HAP-1 (cell line): ENCODE measurements at places on chromosomes 16 and 17.

- no peak for DNase-seq
Observed at GRCh38 chr17:76365256-76365903, 11.7 kb upstream of the PRPSAP1 start.

DNA sequence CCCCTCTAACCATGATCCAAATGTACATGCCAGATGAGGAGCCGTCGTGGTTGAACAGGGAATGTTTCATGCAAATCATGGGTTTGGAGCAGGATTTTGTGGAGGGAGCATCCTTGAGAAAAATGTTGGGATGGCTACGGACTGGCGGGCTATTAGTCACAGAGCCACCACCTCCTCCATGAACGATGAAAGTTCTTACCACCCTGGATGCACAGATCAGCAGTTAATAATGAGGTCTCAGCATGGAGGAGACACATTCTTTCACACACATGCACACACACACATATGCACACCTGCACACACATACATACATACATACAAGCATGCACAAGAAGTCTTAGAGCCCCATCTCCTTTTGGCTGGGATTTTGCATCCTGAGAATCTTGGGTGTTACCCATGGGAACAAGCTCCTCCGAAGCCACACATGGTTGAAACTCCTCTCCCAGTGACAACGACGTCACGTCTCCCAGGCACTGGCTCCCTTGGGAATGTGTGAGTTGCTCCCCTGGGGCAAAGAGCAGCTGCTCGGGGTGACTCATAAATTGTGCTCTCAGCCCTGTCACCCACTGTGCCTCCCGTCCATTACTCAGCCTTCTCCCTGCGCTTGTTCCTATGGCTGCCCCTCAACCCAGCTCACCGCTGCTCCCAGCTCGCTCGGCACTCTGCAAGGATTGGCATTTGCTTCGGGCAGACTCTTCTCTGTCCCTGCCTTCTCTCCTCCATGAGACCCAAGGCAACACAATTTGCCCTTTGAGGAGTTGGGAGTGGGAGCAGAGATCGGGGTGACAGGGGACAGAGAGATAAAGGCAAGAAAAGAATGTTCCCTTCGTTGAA, 344.6 kb downstream of the SOX9 start:
- DNase-seq: no peak

GRCh38 chr17:75338335-75338734, 49.1 kb upstream of the SLC25A19 start:
- DNase-seq: no peak

GRCh38 chr17:69503711-69504110, 89.2 kb downstream of the MAP2K6 start:
- DNase-seq: no peak

DNA sequence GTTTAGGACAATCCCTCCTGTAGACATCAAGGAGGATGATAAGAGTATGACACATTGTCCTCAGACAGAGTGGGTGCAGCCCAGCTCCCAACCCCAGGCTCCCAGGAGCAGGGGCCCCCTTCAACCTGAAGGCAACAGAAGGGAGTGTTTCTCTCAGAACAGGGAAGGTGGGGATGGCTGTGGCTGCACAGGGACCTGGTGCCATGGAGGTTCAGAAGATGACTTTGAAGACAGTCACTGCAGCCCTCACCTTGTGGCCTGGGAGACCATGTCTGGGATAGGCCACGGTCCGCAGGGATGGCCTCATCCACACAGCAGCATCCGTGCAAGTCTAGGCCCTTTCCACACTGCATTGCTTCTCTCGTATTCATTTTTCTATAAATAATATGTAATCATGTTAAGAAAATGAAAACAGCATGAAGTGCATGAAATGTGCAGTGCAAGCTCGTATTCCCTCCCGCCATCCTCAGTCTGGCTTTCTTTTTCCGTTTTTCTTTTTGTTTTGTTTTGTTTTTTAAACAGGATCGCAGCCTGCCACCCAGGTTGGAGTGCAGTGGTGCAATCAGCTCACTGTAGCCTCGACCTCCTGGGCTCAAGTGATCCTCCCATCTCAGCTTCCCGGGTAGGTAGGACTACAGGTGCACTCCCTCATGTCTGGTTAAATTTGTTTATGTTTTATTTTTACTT, 71.1 kb downstream of the METRNL start:
- no peak for DNase-seq

DNA sequence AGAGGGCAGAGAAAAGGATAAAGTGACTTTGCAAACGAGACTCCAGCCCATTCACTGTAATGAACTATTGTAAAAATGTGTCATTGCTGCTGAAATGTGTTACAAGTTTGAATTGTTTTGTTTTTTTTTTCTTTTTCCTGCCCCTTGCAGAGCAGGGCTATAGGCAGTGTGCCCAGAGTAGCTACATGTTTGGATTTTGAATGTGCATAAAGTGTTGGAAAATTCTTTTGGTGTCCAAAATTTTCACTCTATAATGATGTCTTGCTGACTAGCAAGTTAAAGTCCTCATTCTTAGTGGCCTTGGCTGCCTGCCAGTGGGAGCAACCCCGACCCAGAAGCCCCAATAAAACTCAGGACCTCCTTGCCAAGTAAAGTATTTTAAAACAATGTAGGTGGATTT, 66.5 kb downstream of the IGF2BP1 start:
- no peak for DNase-seq

DNA sequence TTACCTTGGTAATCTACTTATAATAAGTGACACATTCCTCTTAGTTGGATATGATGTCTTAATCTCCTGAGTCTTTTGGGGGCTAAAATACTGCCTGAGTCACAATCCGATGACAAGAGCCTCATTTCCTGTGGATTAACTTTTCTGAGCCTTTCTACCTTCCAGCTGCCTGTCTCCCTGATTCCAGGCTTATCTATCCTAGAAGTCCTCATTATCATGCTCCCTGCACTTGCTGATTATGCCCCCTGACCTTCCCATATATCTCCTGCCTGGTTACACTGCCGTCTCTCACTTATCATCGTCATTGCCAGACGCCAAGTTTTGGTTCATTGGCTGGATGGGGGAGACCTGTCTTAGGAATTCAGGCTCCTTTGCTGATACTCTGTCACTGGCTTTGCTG, 727.4 kb upstream of the CA10 start:
- no peak for DNase-seq
